Activated CD4-positive, alpha-beta T cell treated with anti-CD3 and anti-CD28 coated beads for 36 hours (primary cell): ENCODE measurements at places on chromosomes 11 and 22.
A peak's percentile ranks its signal among the peaks of the same experiment; 100 is the strongest.

- no peak for DNase-seq
Observed at GRCh38 chr22:40679964-40680818, 907 bp downstream of the MCHR1 start.

DNA sequence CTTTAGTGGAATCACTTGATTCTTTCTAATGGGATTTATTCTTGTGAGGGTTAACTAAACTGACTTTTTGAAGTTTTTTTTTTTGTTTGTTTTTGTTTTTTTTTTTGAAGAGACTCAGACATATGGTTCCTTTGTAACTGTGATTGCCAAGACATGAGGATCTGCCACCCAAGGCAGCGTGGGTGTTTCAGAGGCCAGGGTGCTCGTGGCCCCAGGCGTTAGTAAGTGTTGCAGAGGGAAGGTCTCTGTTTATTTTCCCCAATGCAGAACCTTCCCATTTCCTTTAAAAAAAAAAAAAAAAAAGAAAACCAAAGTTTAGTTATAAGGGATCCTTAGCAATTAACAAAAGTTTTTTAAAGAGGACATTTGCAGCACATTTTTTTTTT lies 94.8 kb downstream of the CTTN start:
- DNase-seq = no peak

- DNase-seq = no peak
Observed at GRCh38 chr11:87298155-87298554, 260.4 kb downstream of the TMEM135 start.

GRCh38 chr22:48140261-48140813 lies 1377.9 kb downstream of the TBC1D22A start:
- DNase-seq = no peak

- peak; percentile 79 for DNase-seq
Observed at GRCh38 chr11:72223615-72224563, 678 bp upstream of the INPPL1 start.

GRCh38 chr22:22168190-22168940 lies 76.2 kb upstream of the VPREB1 start:
- peak; percentile 20 for DNase-seq

- DNase-seq = no peak
Observed at GRCh38 chr22:29817724-29818123, 20.4 kb downstream of the ASCC2 start.

GRCh38 chr11:118247041-118247440 lies 5.1 kb downstream of the MPZL3 start:
- no peak for DNase-seq

DNA sequence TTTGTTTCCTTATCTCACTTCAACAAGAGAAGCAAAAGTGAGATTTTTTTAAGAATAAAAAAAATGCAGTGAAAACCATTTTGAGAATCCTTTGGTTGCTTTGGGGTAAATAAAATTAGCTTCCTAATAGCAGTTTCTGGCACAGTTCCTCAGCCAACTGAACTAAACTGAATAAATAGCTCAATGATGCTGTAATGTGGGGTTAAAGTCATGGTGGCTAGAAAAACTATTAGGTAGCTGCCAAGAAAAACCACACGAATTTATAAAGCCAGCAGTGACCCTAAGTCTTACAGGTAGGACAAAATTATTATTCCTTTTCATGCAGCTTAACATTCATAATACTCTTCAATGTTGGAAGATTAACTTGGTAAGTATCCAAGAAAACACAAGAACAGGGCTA lies 142.4 kb downstream of the APIP start:
- no peak for DNase-seq

DNA sequence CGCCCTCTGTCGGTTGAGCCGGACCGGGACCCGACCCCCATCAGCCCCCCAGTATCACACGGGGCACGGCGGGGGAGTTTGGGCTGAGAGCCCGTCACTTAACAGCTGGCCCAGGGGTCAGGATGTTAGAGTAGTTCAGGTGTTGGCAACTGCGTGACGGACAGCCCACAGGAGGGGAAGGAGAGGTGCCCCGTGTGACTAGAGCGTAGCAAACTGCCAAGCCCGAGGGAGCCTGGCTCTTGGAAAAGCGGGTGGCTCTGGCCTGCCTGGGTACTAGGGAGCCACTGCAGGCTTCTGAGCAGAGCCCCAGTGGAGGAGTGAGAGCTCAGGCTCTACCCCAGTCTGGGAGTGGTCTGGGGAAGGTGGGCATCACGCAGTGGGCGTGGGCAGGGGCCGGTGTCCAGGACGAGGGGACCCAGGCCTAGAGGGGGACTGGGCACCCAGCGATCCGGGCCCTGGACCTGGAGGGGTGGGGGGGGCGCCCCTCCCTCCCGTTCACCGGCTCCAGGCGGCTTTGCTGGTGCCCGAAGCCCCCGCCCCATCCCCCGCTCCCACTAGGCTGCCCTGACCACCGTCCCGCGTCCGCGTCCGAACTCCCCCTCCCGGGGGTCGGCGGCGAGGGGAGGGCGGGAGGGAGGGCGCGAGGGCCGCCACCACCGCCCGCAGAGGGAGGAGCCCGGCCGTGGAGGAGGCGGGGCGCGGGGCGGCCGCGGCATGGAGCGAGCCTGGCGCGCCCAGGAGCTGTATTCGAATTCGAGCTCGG lies 24.4 kb downstream of the SHANK3 start:
- no peak for DNase-seq

DNA sequence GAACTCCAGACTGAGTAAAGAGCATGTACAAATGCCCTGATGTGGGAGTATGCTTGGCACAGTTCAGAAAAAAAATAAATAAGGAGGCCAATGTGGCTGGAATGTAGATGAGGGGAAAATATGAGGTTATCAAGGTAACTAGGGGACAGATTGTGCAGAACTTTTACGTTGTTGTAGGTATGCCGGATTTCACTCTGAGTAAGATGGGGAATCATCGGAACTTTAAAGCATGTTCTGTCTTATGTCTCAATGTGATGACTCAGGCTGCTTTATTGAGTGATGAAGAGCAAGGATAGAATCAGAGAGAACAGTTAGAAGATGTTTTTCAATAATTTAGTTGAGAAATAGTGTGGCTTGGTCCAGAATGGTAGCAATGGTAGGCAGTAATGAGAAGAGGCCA lies 130.4 kb downstream of the C11orf87 start:
- no peak for DNase-seq

- DNase-seq = no peak
Observed at GRCh38 chr22:26725012-26725676, 67.8 kb downstream of the MIAT start.

- DNase-seq = peak; percentile 72
Observed at GRCh38 chr22:40247976-40248375, 70.3 kb downstream of the TNRC6B start.

DNA sequence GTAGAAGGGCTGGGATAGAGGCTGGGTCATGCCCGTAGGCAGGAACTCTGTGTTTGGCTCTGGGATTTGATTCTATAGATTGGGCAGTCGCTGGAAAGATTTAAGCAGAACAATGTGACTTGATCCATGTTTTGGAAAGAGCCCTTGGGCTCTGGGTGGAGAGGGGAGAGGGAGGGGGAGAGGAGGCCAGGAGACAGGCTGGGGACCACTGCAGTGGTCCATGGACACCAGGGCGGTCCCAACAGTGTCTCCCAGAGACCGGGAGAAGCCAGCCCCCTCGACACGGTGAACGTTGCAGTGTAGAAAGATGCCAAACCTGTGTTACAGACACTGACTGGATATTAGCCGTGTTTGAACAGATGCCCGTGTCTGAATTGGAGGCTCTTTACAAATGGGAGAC lies 19.5 kb downstream of the PVALB start:
- DNase-seq = no peak

- DNase-seq = no peak
Observed at GRCh38 chr11:28529540-28530410, 421.6 kb downstream of the METTL15 start.

GRCh38 chr22:21042978-21043859 lies 2.5 kb upstream of the LRRC74B start:
- DNase-seq = no peak

- no peak for DNase-seq
Observed at GRCh38 chr11:134157451-134157850, 66.3 kb downstream of the NCAPD3 start.

GRCh38 chr11:133409799-133410198 lies 122.5 kb downstream of the OPCML start:
- no peak for DNase-seq

GRCh38 chr11:62315431-62315830 lies 16.6 kb upstream of the SCGB1D4 start:
- DNase-seq = no peak
